ENCODE measurements at places on chromosomes 5 and 9. TPM values are rescaled to one million over a fixed set of nuclear protein-coding genes. Genes with fewer than 3 reads are reported as not detected.

OR2V1 gene
- total RNA-seq: not detected

SLC25A2 gene
- 0.40 TPM for total RNA-seq

FOXE1 gene
- not detected for total RNA-seq

NOXA1 gene
- 8.5 TPM for total RNA-seq

NREP gene
- total RNA-seq: 17.0 TPM

IFNK gene
- not detected for total RNA-seq

SVEP1 gene
- total RNA-seq: 5.1 TPM

BTNL3 gene
- not detected for total RNA-seq

SV2C gene
- total RNA-seq: 0.92 TPM

NSMF gene
- total RNA-seq: 35.4 TPM

CDH9 gene
- total RNA-seq: not detected

CCDC171 gene
- 4.3 TPM for total RNA-seq

MYMK gene
- not detected for total RNA-seq

AGXT2 gene
- not detected for total RNA-seq

DBH gene
- not detected for total RNA-seq

HTR1A gene
- total RNA-seq: 4.2 TPM

PCDHGA10 gene
- 6.5 TPM for total RNA-seq

CD14 gene
- total RNA-seq: 50.5 TPM

TTLL11 gene
- total RNA-seq: 13.5 TPM

PCDHB7 gene
- 3.2 TPM for total RNA-seq

C9orf152 gene
- not detected for total RNA-seq

PNPLA7 gene
- total RNA-seq: 9.8 TPM

SDHA gene
- total RNA-seq: 90.7 TPM

CCL27 gene
- 1.1 TPM for total RNA-seq

EGFLAM gene
- 9.3 TPM for total RNA-seq

DEPDC1B gene
- total RNA-seq: 0.60 TPM

FAM200C gene
- 10.1 TPM for total RNA-seq

ANGPTL2 gene
- total RNA-seq: 25.3 TPM

EDIL3 gene
- total RNA-seq: 5.9 TPM

PHF24 gene
- total RNA-seq: 0.23 TPM

NR2F1 gene
- 70.9 TPM for total RNA-seq

CORO2A gene
- total RNA-seq: 1.2 TPM

GFPT2 gene
- total RNA-seq: 41.5 TPM

SEMA6A gene
- total RNA-seq: 5.7 TPM

PTGS1 gene
- total RNA-seq: 2.1 TPM

RFK gene
- 18.2 TPM for total RNA-seq

MYO10 gene
- 15.1 TPM for total RNA-seq

CCDC152 gene
- 3.7 TPM for total RNA-seq

SYNPO gene
- 60.1 TPM for total RNA-seq

TUBB4B gene
- 175 TPM for total RNA-seq

GABRB2 gene
- total RNA-seq: 0.59 TPM

ADAMTS19 gene
- 1.5 TPM for total RNA-seq

PFN3 gene
- total RNA-seq: not detected

CAMSAP1 gene
- total RNA-seq: 17.1 TPM

CYFIP2 gene
- 5.6 TPM for total RNA-seq

SMIM32 gene
- total RNA-seq: 0.13 TPM

DRD1 gene
- total RNA-seq: 0.15 TPM

FCN2 gene
- 0.56 TPM for total RNA-seq

EPB41L4B gene
- total RNA-seq: 15.3 TPM

FST gene
- 3.4 TPM for total RNA-seq

ADGRV1 gene
- 2.3 TPM for total RNA-seq

SLC25A48 gene
- not detected for total RNA-seq

DOLPP1 gene
- total RNA-seq: 8.1 TPM

BARHL1 gene
- total RNA-seq: not detected
